D721Med (cell line): ENCODE measurements at places on chromosomes 6 and 20.

GRCh38 chr6:121216928-121217327 is 117.4 kb downstream of the TBC1D32 start:
- DNase-seq: no peak

DNA sequence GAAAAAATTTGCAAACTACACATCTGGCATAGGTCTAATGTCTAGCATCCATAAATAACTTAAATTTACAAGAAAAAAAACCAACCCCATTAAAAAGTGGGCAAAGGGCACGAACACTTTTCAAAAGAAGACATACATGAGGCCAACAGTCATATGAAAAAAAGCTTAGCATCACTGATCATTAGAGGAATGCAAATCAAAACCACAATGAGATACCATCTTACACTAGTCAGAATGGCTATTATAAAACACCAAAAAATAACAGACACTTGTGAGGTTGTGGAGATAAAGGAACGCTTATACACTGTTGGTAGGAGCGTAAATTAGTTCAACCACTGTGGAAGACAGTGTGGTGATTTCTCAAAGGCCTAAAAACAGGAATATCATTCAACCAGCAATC is 33.7 kb upstream of the EPB41L2 start:
- DNase-seq: no peak

- no peak for DNase-seq
These were observed 108.0 kb downstream of the PPP1R14C start for GRCh38 chr6:150250826-150251225.

DNA sequence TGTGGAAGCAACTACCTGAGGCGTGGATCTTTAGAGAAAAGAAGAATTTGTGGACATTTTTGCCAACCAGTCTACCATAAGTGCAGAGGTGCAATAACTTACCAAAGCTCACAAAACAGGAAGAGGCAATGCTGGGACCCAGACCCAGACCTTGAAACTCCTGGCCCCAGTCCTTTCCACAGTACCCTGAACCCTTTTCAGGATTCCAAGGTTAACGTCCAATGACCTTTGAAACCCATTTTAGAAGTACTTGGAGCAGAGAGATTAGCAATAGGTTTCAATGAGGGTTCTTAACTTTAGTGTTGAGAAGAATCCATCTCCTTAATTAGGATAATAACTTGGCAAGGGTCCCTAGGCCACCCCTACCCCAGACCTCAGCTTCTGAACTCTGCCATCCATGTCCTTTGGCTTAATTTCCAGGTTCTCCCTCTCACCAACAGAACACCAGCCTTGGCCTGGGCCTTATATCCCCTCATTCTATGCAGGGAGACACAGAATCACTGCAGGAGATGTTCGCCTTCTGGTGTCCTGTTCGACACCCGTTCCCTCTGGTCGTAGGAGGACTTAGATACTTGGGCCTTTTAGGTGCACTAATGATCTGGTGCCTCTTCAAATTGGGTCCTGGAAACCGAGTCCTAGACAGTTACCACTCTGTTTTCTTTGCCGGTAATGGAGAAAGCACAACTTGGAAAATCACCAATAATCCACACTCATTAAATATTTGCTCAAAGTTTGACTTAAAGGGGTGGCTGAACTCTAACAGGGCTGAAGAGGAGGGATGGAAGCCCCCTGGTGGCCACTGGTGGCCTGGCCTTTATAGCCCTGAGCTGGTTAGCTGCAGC is 40.6 kb downstream of the ISM1 start:
- no peak for DNase-seq

DNA sequence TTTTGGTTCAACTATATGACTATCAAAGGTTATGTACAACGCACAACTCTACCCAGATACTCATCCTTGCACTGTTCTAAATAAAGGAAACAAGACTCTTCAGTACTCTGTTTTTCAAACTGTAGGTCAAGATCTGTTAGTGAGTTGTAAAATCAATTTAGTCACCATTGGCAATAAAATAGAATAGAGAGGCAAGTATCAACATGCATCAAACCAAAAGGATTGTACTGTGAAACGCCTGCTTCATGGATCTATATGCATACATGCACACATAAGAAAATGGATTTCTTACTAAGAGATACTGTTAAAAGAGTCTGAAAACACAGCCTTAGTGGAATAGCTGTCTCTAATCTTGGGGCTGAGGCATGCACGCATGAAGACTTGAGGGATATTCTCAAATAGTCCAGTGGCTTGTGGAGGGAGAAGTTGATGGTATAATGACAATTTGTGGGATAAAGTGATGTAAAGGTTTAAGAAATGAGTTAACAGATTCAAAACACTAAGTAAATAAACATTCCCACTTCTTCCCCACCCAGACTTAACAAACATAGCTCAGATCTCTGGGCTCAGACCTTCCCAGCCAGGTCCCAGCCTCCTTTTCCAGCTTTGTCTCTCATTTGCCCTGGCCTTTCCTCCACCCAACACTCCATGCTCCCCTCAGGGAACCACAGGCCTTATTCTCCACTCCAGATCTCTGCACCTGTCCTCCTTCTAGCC is 10.7 kb upstream of the LZTS3 start:
- DNase-seq: no peak

GRCh38 chr20:1629321-1629720 is 9.5 kb upstream of the SIRPB1 start:
- no peak for DNase-seq

GRCh38 chr6:146913842-146914488 is 290.3 kb upstream of the STXBP5 start:
- DNase-seq: no peak

DNA sequence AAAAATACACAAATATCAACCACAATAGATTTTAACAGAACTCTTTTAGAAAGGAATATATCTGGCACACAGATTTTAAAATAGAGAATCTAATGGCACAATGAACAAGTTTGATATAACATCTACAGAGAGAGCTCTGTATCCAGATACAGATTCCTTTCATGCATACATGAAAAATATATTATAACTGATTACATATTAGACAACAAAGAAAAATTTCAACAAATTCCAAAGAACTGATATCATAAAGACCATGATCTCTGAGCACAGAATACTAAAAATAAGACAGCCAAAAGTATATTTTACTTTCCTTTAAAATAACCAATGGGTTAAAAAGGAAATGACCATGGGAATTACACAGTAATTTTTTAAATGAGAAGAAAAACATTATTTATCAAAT is 74.1 kb upstream of the MAP7 start:
- DNase-seq: no peak

GRCh38 chr20:51463560-51463959 is 79.0 kb downstream of the NFATC2 start:
- no peak for DNase-seq

DNA sequence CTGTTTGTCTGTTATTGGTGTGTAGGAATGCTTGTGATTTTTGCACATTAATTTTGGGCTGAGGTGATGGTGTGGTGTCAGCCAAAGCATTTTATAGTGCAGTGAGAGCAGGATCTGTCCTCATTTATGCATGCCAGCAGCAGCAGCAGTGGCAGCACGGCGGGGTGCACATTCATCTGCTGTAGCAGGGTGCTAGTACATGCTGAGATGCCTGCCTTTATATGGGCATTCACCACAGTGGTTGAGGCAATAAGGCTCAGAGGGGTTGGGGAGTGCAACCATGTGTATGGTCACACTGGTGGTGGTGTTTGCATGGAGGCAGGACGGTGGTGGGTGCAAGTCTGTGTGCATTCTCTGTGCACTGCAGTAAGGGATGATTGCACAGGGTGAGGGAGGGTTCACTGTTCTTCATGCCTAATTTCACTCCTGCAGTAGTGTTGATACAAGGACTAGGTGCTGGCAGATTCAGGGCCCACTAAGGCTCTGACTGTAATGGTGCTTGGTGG is 129.3 kb upstream of the SYNCRIP start:
- DNase-seq: no peak

- no peak for DNase-seq
These were observed 120.1 kb downstream of the RPS12 start for GRCh38 chr6:132934496-132934895.
